ENCODE measurements at places on chromosomes 1 and 21. TPM values are rescaled to one million over a fixed set of nuclear protein-coding genes. Genes with fewer than 3 reads are reported as not detected.

GRCh38 chr1:170309389-170310013 lies 163.7 kb downstream of the NTMT2 start:
- no peaks in the 10 kb centered on the region for H3K27me3 ChIP-seq
- DNase-seq: peak; percentile 53
- H3K4me3 ChIP-seq: no peak overlapping the region
- no peaks in the 10 kb centered on the region for H3K4me1 ChIP-seq
- no peak overlapping the region for H3K27ac ChIP-seq

DNA sequence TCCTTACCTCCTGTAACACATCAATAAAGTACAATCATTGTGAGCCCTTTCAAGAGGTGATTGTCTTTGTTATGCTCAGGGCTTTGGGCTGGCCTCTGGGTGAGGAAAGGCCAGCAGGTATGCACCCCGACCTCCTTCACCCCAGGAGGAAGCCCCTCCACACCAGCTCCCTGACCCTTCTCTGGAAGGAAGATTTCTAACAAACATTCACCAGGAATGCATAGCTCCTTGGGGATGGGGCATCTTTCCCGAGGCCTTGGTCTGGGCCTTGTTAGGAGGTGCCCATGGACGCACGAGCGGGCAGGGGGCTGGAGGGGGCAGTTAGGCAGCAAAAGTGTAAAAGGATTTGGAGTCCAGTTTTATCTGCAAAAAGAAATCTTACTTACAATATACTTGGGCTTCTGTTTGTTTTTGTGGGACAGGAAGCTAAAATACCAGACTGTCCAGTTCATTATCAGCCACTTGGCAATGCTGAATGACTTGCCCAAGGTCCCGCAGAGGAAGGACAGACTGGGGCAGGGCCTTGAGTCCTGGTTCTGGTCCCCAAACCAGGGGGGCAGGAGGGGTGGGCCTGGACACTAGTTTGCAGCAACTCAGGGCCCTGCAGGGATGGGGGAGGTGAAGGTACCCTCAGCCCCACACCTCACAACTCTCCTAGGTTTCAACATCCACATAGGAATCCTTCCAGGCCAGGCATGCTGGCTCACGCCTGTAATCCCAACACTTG lies 10.1 kb downstream of the ZC3H12A start:
- H3K36me3 ChIP-seq: no peaks in the 10 kb centered on the region
- peaks cover 10% of the 10 kb centered on the region for H3K4me1 ChIP-seq
- no peaks in the 10 kb centered on the region for H3K27me3 ChIP-seq

DNA sequence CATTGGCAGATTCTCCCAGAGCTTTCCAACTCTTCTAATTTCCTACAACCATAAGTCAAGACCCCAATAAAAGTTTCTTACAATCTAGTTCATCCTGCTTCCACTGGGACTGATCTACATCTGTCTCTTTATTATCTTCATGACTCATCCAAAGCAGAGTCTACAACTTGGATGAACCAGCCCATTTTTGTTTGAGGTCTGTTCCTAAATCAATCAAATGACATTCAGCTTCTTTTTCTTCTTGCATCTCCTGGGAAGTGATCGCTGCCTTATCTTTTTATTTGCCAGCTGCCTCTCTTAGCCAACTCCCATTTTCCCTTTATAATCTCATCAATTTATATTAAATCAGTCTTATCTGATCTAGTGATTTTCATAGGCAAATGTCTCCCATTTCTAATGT lies 105.6 kb downstream of the ERG start:
- no peaks in the 10 kb centered on the region for H3K27me3 ChIP-seq
- H3K27ac ChIP-seq: no peak overlapping the region
- no peaks in the 10 kb centered on the region for H3K4me1 ChIP-seq
- H3K36me3 ChIP-seq: no peaks in the 10 kb centered on the region
- H3K4me3 ChIP-seq: no peak overlapping the region

- peaks cover 14% of the 10 kb centered on the region for H3K4me1 ChIP-seq
- no peak overlapping the region for H3K27ac ChIP-seq
- H3K36me3 ChIP-seq: no peaks in the 10 kb centered on the region
- H3K4me3 ChIP-seq: no peak overlapping the region
Observed at GRCh38 chr1:119323216-119323982, 45.2 kb upstream of the HAO2 start.

- peak overlapping the region; percentile 86 for H3K27ac ChIP-seq
- no peak for DNase-seq
- peaks cover 3% of the 10 kb centered on the region for H3K4me1 ChIP-seq
- peak overlapping the region; percentile 59 for H3K4me3 ChIP-seq
- no peaks in the 10 kb centered on the region for H3K27me3 ChIP-seq
Observed at GRCh38 chr1:163320891-163321290, 863 bp upstream of the NUF2 start.

- H3K27ac ChIP-seq: no peak overlapping the region
- H3K27me3 ChIP-seq: no peaks in the 10 kb centered on the region
- H3K36me3 ChIP-seq: no peaks in the 10 kb centered on the region
- DNase-seq: no peak
- H3K4me3 ChIP-seq: no peak overlapping the region
Observed at GRCh38 chr1:4431491-4431890, 222.9 kb upstream of the AJAP1 start.

- no peaks in the 10 kb centered on the region for H3K4me1 ChIP-seq
- no peaks in the 10 kb centered on the region for H3K27me3 ChIP-seq
- H3K36me3 ChIP-seq: no peaks in the 10 kb centered on the region
- H3K27ac ChIP-seq: no peak overlapping the region
- no peak overlapping the region for H3K4me3 ChIP-seq
Observed at GRCh38 chr1:243316366-243316989, 60.6 kb downstream of the SDCCAG8 start.

- no peaks in the 10 kb centered on the region for H3K27me3 ChIP-seq
- H3K27ac ChIP-seq: no peak overlapping the region
- no peak overlapping the region for H3K4me3 ChIP-seq
- H3K4me1 ChIP-seq: no peaks in the 10 kb centered on the region
- no peaks in the 10 kb centered on the region for H3K36me3 ChIP-seq
- no peak for DNase-seq
Observed at GRCh38 chr1:92538413-92539061, 51.8 kb upstream of the GFI1 start.

- peaks cover 39% of the 10 kb centered on the region for H3K27me3 ChIP-seq
- H3K4me1 ChIP-seq: no peaks in the 10 kb centered on the region
Observed at GRCh38 chr1:167627865-167628641, 2.0 kb upstream of the RCSD1 start.

DNA sequence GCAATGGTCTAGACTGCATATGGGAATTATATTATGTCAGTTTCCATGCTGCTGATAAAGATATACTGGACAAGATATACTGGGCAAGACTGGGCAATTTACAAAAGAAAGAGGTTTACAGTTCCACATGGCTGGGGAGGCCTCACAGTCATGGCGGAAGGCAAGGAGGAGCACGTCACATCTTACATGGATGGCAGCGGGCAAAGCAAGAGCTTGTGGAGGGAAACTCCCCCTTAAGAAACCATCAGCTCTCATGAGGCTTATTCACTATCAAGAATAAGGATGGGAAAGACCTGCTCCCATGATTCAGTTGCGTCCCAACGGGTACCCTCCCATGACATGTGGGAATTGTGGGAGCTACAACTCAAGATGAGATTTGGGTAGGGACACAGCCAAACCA lies 21.2 kb downstream of the CCT8 start:
- H3K4me3 ChIP-seq: no peak overlapping the region
- no peak overlapping the region for H3K27ac ChIP-seq
- no peak for DNase-seq
- no peaks in the 10 kb centered on the region for H3K27me3 ChIP-seq

- H3K27ac ChIP-seq: no peak overlapping the region
- H3K4me3 ChIP-seq: no peak overlapping the region
- H3K36me3 ChIP-seq: no peaks in the 10 kb centered on the region
- no peak for DNase-seq
- H3K4me1 ChIP-seq: peaks cover 7% of the 10 kb centered on the region
Observed at GRCh38 chr1:218942431-218942830, 231.2 kb upstream of the LYPLAL1 start.

DNA sequence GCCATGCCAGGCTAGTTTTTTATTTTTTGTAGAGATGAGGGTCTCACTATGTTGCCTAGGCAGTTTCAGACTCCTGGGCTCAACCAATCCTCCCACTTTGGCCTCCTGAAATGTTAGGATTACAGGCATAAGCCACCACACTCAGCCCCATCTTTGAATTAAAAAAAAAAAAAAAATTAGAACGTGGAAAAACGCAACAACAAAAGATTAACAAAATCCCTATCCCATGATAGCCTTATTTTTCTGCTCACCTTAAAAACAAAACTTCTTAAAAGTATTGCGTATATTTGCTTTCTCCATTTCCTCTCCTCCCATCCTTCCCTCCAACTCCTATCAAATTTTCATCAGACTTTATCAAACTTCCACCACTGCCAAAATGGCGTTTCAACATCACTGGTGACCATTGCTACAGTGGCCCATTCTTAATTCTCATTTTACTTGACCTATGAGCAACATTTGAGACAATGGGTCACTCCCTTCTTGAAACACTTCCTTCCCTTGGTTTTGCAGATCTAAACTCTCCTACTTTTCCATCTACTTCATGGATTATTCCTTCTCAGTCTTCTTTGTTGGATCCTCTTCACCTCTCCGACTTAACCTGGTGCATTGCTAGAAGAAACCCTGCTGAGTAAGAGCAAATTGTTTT lies 579 bp upstream of the ZNF684 start:
- H3K27ac ChIP-seq: peak overlapping the region; percentile 87
- H3K4me1 ChIP-seq: no peaks in the 10 kb centered on the region
- H3K36me3 ChIP-seq: no peaks in the 10 kb centered on the region
- no peak for DNase-seq
- H3K4me3 ChIP-seq: peak overlapping the region; percentile 54

The CYYR1 gene
- 6.2 TPM for total RNA-seq

The ACTN2 gene
- total RNA-seq: not detected

- H3K36me3 ChIP-seq: no peaks in the 10 kb centered on the region
- H3K4me3 ChIP-seq: no peak overlapping the region
- no peaks in the 10 kb centered on the region for H3K27me3 ChIP-seq
Observed at GRCh38 chr1:184218458-184219075, 167.0 kb downstream of the TSEN15 start.

The MCOLN3 gene
- 16.4 TPM for total RNA-seq

The CYP4B1 gene
- total RNA-seq: not detected

Measured in hepatocyte (in vitro differentiated cells).